ENCODE measurements at places on chromosomes 16 and 17. TPM values are rescaled to one million over a fixed set of nuclear protein-coding genes. Genes with fewer than 3 reads are reported as not detected.

- H3K4me3 ChIP-seq: no peak overlapping the region
- peaks cover 26% of the 10 kb centered on the region for H3K4me1 ChIP-seq
- no peaks in the 10 kb centered on the region for H3K36me3 ChIP-seq
- no peak overlapping the region for H3K27ac ChIP-seq
- DNase-seq: no peak
Measured at GRCh38 chr16:86296256-86296655, 214.1 kb upstream of the FOXF1 start.

- no peak overlapping the region for H3K27ac ChIP-seq
- H3K27me3 ChIP-seq: no peaks in the 10 kb centered on the region
- H3K36me3 ChIP-seq: peaks cover 7% of the 10 kb centered on the region
Measured at GRCh38 chr16:67881621-67882161, 3.0 kb upstream of the NRN1L start.

GRCh38 chr17:69828087-69828486 is 246.9 kb upstream of the KCNJ16 start:
- no peak overlapping the region for H3K4me3 ChIP-seq
- H3K27me3 ChIP-seq: no peaks in the 10 kb centered on the region
- DNase-seq: no peak
- no peaks in the 10 kb centered on the region for H3K4me1 ChIP-seq

DNA sequence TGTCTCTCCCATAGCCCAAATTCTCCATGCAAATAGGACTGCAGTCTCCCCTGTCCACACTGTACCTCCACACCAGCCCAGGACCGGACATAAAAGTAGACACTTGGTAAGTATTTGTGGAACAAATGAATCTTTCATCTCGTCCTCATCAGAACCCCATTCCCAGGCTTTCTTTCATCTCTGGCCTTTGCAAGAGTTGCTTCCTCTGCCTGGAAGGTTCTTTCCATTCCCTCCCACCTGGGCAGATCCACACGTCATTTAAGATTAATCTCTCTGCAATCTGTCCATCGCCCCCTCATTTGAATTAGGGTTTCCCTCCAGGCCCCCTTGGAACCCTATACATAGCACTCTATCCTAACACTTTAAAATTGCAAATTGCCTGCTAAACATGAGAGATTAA is 3.9 kb upstream of the NXPH3 start:
- H3K27ac ChIP-seq: no peak overlapping the region
- peaks cover 27% of the 10 kb centered on the region for H3K4me1 ChIP-seq
- H3K4me3 ChIP-seq: peak overlapping the region; percentile 25
- no peak for DNase-seq
- no peaks in the 10 kb centered on the region for H3K36me3 ChIP-seq

DNA sequence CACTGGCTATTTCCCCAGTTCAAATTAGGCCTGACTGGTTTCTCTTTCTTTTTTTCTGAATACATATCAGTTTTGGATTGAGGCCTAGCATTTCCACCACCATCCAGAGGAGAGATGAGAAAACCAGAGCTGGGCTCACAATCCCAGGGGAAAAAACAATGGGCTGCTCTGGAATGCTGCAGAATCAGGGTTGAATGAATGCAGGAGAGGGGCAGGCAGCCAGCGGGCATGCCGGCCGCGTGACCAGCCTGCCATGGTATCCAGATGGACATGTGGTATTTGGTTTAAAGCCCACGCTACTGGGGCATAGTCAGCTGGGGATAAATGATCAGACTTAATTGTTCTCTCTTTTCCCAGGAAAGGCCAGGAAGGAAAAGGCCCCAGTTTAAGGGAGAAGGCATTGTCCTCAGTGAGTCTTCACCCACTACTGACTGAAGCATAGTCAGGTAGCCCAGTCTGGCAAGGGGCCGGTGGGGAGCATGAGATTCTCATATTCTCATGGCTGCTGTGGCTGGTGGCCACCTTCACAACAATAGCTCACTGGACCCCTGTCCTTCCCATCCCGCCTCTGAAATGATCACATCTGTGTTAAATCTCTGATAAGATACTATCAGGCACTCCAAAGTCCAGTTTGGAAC is 38.7 kb upstream of the RHOT1 start:
- H3K27me3 ChIP-seq: no peaks in the 10 kb centered on the region
- peaks cover 13% of the 10 kb centered on the region for H3K4me1 ChIP-seq
- no peak for DNase-seq

Gene TRPV3
- total RNA-seq: 2.1 TPM

Gene NRN1L
- 1.0 TPM for total RNA-seq

Gene NUFIP2
- total RNA-seq: 72.1 TPM

All from neural crest cell (in vitro differentiated cells).